T-cell (primary cell): ENCODE measurements at places on chromosomes 7 and 10.
A peak's percentile ranks its signal among the peaks of the same experiment; 100 is the strongest.

DNA sequence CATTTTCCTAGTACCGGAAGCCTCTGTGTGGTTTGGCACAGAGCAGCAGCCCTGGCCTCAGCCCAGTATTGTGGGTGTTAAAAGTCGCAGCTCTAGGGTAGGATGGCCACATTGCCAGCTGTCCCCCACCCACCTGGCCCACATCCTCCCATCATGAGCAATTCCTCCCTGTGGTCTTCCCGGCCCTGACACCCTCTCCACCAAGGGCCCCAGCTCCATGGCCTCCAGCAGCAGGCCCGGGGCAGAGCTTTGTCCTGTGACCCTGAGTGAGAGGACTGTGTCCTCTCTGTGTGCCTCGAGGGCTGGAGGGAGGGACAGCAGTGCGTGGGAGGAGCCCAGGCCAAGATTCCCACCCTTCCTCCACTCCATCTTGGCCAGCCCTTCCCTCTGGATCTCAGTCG, 93.7 kb downstream of the MYL10 start:
- no peak for DNase-seq

GRCh38 chr7:81051811-81052413, 133.1 kb upstream of the SEMA3C start:
- DNase-seq, result no peak

DNA sequence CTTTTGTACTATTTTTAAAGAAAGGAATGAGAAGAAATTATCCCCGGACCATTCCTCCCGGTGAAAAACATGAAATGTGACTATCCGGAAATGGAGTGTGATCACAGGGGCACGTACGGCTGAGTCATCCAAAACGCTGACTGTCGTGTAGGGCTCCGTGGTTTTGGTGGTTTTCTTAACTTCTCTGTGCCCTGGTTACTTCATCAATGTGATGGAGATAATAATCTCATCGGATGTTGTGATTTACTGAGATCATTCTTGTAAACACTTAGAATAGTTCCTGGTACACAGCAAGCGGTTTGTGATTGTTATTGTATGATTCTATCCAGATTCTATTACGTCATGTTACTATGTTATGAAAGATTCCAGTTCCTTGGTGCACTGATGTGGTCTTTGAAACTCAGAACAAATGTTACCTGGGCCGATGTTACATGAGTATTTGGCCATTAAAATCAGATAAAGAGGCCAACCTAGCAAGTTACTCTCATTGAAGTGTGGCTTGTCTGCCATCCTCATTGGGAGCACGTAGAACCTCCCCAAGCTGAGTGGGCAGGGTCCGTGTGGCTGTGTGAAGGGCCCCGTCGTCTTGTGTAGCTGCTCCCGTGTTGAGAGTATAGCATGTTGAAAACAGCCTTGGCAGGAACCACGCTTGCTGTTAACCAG, 99.5 kb downstream of the CAMK1D start:
- DNase-seq, result peak; percentile 63

GRCh38 chr7:101896941-101897340, 79.5 kb downstream of the CUX1 start:
- no peak for DNase-seq

GRCh38 chr7:7857143-7857583, 111.4 kb upstream of the GLCCI1 start:
- no peak for DNase-seq

DNA sequence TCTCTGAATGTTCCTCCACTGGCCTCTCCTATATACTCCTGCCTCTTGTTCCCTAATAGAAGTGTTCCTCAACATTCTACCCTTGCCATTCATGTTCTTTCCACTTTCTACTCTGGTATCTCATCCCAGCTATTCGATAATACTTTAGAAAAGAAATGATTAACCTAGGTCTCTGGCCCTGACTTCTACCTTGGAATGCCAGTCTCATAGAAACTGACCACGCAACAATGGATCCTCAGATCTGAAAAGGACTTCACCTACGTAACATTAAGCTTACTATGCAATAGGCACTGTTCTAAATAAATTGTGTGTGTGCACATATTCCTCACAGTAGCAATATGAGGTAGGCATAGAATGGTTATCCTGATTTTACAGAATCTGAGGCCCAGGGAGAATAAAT, 234.5 kb downstream of the DNAJC1 start:
- no peak for DNase-seq

- DNase-seq, result no peak
Measured at GRCh38 chr7:47807756-47808155, 140.5 kb downstream of the PKD1L1 start.

DNA sequence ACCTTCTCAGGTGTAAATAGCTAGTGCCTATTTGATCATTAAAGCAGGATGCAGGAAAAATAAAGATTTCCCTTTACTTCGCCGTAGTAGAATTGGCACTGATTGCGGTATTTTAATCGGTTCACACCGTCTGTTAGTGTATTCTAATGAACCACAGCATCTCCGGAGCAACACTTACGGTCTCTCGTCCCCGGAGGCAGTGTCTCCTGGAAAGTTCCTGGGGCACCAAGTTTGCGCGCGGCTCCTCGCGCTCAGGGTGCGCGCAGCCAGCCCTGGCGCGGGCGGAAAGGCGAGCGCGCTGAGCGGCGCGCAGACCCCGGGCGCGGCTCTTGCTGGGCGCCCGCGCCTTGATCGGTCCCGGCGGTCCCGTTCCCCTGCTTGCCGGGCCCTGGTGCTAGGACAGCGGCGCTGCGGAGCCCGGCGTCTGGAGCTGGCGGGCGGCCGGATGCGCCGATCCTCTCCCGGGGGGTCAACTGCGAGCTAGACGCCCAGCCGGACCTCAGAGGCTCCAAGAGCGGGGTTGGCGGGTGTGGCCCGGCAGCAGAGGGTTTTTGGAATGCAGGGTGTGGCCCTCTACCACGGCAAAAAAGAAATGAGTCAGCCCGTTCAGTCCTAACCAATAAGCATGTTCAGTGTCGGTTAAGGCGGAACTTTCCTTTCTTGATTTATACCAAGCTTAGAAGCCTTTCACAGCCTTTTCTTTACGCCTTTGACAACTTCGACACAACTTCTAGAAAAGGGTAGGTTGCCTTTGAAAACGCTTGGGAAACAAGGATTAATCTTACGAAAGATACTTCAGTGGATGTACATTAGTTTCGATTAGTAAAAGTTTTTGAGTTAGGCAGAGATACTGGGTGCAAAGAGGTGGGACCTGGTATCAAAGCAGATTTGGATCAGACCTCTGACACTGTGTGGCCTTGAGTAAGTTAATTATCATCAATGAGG, 166.8 kb upstream of the ASAH2 start:
- DNase-seq, result peak; percentile 20

DNA sequence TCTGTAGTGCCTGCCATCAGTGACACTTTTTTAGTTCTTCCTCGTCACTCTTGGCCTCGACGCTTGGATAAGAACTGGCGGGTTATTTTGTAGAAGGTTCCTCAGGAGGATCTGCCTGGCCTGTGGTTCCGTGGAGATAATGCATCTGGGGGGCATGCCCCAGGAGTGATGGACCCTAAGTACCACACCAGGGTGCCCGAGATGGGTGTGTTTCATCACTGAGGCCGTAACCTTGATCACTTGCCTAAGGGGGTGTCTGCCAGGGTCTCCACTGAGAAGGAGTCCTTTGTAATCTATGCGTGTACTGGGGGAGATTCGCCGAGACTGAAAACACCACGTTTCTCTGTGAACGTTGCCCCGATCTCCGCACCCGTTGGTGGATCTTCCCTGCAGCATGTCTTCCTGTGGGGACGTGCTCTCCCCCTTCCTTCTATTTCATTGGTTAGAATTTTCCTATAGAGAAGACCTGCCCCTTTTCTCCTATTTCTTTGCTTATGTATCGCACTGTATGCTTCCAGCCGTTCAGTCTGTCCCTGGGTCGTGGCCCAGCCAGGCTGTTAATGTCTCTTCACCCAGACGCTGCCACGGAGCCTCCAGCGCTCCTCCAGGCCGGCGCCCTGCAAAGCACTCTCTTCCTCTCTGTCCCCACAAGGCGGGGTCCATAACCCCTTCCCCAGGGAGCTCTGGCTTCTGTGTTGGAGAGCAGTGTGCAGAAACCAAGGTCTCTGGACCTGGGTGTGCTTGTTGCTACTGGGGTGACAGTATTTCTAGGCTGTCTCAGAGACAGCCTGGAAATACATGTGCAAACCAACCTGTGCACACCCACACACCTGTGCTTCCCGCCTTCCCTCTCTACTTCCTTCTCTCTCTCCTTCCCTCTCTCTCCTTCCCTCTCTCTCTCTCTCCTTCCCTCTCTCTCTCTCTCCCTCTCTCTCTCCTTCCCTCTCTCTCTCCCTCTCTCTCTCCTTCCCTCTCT, 14.4 kb upstream of the DPYSL4 start:
- no peak for DNase-seq

DNA sequence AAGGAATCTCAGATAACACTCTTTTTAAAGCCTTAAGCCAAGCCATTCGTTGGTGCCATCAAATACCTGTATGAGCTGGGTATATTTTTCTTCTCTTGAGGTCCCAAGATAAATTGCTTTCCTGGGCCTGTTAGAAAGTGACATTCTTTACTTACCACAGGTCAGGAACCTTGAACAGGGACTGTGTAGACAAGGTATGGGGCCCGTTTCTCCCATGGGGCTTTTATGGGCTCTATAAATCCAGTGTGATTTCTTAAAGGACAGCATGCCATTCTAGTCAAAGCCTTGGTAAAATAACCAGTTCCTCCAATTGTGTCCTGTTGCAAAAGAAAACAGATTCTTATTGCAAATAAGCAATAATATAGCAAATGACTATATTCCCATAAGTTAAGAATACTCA, 24.8 kb upstream of the ARHGAP12 start:
- no peak for DNase-seq

- no peak for DNase-seq
Measured at GRCh38 chr7:87552351-87552900, 48.3 kb downstream of the ABCB1 start.

DNA sequence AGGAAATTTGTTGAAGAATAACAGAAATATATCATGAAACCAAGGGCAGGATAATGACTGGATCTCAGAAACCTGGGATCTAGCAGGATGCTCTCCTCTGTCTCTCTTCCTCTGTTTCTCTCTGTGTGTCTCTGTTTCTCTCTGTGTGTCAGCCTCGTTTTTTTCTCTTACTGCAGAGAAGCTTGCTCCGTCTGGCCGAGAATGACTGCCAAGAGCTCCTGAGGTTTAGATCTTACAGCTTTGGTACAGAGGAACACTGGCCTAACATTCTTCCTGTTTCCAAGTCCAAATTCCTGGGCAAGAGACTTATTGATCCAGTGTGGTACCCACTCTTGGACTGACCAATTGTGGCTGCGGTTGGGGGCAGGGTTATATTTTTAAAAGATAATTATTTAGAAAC, 564.0 kb downstream of the XPNPEP1 start:
- DNase-seq, result no peak

- DNase-seq, result no peak
Measured at GRCh38 chr7:69657985-69658384, 59.7 kb downstream of the AUTS2 start.

GRCh38 chr10:133258066-133258817, 18.4 kb downstream of the ADAM8 start:
- peak; percentile 36 for DNase-seq

GRCh38 chr10:35789996-35790395, 147.9 kb upstream of the FZD8 start:
- no peak for DNase-seq

- no peak for DNase-seq
Measured at GRCh38 chr7:158329686-158330085, 257.9 kb downstream of the PTPRN2 start.

GRCh38 chr7:155591055-155591775, 44.9 kb upstream of the CNPY1 start:
- no peak for DNase-seq

DNA sequence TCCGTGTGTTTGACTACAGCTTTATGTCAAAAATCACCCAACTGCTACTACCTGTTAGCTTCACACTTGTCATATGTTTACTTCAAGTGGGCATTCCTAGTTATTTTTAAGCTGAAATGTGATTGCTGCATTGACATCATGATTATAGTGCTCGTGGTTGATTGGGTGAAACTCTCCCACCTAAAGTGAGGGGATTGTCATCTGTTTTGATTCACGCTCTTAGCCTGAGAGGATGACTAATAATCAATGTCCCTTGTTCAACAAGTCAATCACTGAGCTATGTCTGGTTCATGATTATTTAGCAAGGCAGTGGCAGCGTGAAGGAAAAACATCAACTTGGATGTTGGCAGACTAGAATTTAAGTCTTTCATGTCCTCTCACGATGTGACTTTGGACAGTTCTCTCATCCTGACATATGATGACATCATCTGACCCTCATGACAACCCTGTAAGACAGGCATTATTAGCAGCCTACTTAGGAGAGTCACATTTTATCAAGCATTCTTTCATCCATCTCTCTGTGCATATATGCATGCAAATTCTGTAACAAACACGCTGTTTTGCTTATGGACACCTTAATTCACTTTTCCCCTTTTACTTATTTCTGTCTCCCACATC, 352.6 kb upstream of the ZMIZ1 start:
- DNase-seq, result no peak

DNA sequence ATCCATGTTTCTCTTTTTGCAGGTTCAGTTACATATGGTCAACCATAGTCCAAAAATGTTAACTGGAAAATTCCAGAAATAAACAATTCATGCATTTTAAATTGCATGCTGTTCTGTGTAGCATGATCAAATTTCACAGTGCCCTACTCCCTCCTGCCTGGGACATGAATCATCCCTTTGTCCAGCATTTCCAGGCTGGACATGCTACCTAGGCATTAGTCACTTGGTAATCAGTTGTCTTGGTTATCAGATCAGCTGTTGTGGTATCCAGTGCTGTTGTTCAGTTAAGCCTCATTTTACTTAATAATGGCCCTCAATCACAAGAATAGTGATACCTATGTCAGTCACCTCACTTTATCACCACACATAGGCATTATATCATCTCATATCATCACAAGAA, 7.3 kb upstream of the PNLIP start:
- DNase-seq, result no peak

DNA sequence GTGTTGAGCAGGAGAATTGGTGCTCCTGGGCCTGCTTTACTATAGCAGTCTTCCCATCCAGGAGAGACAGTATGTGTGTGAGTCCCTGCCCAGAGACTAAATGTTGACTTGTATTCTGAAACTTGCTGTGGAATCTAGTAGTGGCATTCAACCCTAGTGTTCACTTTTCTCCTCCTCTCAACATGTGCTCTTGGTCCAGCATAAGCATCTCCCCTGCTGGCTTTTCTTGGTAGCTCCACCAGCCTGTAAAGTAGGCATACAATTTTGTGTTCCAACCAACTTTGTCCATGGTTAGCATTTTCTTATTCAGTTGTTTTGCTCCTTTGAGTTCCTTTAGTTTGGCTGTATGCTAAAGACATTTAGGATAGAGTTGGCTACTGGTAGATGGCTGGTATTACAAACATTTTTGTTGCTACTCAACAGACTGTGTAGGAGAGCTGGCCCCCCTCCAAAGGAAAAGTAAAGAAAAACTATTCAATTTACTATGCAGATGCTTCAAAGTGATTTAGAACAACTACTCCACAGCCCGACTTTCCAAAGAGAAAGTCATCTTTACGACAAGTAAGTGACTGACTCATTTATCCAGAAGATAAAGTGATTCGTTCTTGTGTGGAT, 46.0 kb downstream of the ASB4 start:
- no peak for DNase-seq

- no peak for DNase-seq
Measured at GRCh38 chr10:96089116-96089515, 41.0 kb upstream of the ZNF518A start.
